NCI-H2107 (cell line): ENCODE measurements at places on chromosomes 6 and 20.

DNA sequence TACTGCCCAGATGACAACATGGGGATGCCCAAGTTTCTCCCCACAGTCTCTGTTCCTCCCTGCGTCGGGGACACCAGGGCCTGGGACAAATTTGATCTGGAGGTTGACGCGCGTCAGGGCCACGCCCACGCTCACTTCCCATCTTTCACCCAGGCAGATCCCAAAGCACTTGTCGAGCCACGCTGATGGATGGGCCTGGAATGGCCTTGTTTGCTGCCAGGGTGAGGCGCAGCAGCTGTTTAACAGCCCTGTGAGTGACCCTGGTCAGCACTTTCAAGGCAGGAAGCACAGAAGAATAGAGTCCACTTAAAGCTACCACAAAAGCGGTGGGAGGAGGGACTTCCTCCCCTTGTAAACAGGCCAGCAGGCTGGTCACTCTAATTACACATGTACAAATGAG lies 324.7 kb upstream of the JARID2 start:
- no peak for DNase-seq

- no peak for DNase-seq
Measured at GRCh38 chr6:13412639-13413465, 74.5 kb downstream of the GFOD1 start.

- DNase-seq: no peak
Measured at GRCh38 chr6:20846602-20847028, 312.4 kb downstream of the CDKAL1 start.

- DNase-seq: peak; percentile 34
Measured at GRCh38 chr20:34069341-34070078, 42.5 kb downstream of the EIF2S2 start.
